C1 segment of cervical spinal cord (tissue), 14 donors: ENCODE measurements at places on chromosomes 16 and 17.

- no peak for DNase-seq
Observed at GRCh38 chr17:17303847-17304490, 796 bp downstream of the NT5M start.

DNA sequence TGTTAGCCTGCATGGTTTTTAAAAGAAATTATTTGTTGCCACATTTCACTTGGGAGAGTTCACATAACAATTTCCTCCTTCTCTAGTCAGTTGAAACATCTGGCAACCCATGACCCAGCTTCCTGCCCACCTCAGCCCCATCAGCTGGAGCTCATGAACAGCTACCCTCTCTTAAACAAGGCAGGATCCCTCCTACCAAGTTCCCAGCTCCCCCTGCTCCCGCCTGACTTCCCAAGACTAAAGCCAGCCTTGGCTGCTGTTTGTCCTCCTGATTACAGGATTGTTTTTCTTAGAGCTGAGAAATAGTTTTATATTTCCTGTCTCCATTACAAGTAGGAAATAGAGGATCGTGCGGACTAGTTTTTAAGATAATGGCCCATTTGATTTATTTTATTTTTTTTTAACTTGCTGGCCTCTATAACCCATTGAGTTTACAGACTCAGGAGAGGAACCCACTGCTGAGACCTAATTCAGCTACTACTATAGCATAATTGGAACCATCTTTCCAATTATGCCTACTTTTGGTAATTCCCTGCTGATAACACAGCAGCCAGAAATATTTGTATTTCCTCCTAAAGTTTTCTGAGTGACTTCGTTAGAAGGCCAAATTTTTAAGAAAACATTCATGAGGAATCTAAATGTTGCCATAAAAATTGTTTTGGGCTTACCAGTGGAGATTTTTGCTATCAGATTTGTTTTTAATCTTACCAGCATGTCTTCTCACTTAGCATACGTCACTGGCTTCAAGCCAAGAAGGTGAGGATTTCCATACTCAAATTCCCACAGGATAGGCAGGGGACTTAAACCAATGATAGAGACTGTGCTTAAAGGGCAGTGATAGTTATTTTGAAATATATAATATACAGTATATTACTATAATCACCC, 90.0 kb downstream of the ELAC2 start:
- DNase-seq = no peak

- no peak for DNase-seq
Observed at GRCh38 chr16:23029733-23030420, 119.4 kb downstream of the USP31 start.

GRCh38 chr16:75086688-75087374, 29.7 kb downstream of the LDHD start:
- no peak for DNase-seq

GRCh38 chr17:16328997-16329396, 24.3 kb downstream of the CENPV start:
- DNase-seq = no peak

GRCh38 chr17:5373112-5373511, 46.4 kb downstream of the NUP88 start:
- DNase-seq = no peak

GRCh38 chr17:48612854-48613691, 2.0 kb downstream of the HOXB8 start:
- no peak for DNase-seq

- no peak for DNase-seq
Observed at GRCh38 chr16:83946781-83947566, 6.1 kb upstream of the OSGIN1 start.

- DNase-seq = no peak
Observed at GRCh38 chr16:72558501-72558900, 386.5 kb upstream of the PMFBP1 start.

- DNase-seq = no peak
Observed at GRCh38 chr16:57112403-57113041, 20.1 kb downstream of the CPNE2 start.

- DNase-seq = no peak
Observed at GRCh38 chr17:50908860-50909764, 43.0 kb upstream of the TOB1 start.

DNA sequence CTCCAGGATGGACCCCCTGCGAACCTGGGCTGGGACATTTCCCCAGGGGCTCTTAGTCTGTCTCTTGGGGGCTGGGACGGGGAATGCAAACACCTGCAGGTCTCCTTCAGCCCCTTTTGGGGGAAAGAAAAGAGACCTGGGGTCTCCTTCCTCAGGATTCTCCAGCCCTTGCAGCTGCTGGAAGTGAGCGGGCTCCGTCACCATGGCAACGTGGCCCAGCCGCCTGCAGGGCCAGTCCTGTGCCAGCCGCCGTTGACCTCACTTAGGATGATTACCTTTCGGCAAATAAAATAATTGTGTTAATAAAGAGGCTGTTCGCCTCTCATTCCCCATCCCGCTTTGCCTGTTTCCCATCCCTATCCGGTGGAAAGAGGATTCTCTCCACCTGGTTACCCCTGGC, 25.7 kb downstream of the MRM1 start:
- DNase-seq = no peak

DNA sequence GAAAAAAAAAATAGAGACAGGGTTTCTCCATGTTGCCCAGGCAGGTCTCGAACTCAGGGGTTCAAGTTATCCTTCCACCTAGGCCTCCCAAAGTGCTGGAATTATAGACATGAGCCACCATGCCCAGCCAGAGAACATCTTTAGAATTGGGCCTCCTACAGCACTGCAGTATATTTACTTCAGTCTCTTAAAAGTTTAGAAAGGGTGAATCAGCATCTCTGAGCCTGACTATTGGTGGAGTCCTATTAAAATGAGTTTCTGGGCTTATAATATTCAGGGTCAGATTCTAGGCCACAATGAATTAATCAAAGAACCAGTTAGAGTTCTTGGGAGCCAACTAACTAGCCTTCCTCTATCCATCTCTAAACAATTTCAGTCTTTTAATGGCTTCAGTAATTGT, 22.8 kb downstream of the TADA2A start:
- no peak for DNase-seq

GRCh38 chr17:31907342-31907962, 5.9 kb upstream of the UTP6 start:
- no peak for DNase-seq

DNA sequence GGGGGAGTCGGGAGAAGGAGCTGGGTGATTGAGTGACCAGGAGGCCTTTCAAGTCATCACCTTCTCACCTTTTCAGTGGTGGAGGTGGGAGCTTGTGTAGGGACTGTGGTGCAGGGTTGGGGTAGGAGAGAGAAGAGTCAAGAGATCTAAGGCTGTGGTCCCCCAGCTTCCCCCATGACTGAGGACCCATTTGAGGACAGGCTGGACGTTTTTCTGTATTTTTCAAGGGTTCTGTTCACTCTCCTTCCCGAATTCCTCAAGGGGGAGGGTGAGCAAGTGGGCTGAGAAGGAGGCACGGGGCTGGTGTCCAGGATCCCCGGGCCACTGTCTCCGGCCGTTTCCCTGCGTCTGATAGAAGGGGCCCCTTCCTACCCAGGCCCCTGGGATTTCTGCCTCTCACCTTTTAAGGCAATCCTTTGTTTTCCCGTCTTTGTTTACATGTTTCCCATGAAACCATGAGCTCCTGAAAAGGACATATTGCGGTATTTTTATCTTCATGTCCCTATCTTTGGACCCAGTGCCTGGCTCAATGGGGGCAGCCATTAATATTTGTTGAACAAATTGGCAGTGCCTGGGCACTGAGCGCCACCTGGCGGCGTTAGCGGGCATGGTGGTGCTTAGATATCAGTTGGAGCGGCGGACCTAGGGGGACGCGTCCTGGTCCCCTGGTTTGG, 9.2 kb upstream of the CD300A start:
- peak; percentile 76 for DNase-seq

DNA sequence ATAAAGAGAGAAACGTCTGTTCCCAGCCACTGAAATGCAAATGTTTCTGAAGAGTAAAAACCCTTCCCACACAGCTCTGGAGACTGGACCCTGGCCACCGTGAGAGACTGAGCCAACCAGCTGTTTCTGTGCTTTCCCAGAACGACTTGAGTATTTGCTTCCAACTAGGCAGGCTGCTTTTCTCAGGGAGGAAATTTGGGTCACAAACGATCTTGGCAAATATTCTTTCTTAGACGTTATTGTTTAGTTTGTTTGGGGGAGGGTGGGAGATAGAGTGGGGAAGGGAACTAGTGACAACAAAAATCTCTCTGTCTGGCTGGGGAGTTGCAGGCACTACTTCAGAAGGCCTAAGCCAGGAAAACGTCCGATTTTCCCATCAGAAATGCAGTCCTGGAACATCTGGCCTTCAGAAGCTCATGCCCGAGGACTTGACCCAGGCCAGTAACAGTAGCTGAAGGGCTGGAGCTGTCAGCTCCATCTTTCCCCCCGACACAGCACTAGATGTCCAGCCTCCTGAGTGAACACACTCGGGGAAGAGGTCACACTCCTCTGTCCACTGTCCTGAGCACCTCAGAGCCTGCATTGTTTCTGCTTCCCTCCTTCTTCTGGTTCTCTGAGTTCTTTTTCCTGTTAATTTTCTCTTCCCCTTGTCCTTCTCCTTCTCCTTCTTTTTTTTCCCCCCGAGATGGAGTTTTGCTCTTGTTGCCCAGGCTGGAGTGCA, 4.0 kb downstream of the CCDC92B start:
- no peak for DNase-seq

GRCh38 chr16:14043278-14043677, 27.8 kb upstream of the MRTFB start:
- no peak for DNase-seq

- DNase-seq = peak; percentile 89
Observed at GRCh38 chr17:68035131-68035522, 408 bp upstream of the KPNA2 start.

- DNase-seq = no peak
Observed at GRCh38 chr16:81720973-81721906, 57.9 kb upstream of the PLCG2 start.

- DNase-seq = no peak
Observed at GRCh38 chr17:18253947-18254821, 4.4 kb downstream of the FLII start.

DNA sequence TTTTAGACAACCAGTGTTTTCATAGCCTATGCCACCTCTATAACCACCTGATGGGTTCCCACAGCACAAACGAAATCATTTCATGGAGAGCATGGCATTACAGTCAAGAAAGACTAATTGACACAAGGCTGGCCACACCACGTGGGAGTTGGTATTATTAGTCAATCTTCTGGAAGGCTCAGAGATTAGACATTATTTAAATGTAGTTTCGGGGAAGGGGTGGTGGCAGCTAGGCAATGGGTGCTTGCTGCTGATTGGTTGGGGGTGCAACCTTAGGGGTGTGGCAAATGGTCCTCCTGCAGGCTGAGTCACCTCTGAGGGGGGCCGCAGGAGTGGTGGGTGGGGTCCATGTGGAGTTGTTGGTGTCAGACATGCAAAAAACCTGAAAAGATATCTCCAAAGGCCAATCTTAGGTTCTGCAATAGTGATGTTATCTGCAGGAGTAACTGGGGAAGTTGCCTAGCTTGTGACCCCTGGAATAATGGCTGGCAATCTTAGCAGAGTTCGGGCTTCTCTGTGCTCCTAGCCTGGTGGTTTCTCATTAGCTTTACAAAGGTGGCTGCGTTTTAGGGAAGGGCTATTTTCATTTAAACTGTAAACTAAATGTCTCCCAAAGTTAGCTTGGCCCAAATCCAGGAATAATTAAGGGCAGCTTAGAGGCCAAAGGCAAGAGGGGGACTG, 4.6 kb downstream of the TEN1 start:
- no peak for DNase-seq

DNA sequence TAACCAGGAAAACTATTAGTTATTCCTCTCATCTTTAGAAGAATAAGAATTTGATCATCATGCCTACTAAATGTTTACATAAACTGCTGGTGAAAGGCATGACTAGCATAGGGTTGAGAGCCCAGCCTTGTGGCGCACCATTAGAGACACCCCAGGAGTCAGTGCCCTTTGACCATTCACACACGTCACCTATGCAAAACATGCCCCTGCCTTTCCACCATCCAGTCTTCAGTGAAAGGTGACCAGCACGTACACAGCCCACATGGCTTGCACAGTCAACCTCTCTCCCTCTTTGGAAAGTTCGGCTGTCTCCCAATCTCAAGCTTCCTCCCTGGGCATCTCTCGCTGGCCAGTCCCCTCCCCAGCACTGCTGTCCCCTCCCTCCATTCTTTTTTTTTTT, 150.3 kb downstream of the ENGASE start:
- no peak for DNase-seq

- no peak for DNase-seq
Observed at GRCh38 chr16:11121914-11122692, 133.9 kb downstream of the SOCS1 start.

GRCh38 chr17:50396261-50397110, 837 bp downstream of the LRRC59 start:
- no peak for DNase-seq

DNA sequence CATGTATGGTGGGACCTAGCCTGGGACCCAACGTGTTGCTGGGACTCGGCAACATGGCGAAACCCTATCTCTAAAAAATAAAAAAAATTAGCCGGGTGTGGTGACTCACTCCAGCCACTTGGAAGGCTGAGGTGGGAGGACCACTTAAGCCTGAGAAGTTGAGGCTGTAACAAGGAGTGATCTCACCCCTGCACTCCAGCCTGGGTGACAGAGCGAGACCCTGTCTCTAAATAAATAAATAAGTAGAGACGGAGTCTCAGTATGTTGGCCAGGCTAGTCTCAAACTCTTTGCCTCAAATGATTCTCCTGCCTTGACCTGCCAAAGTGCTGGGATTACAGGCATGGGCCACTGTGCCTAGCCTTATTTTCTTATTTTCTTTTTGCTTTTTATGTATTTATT, 10.1 kb upstream of the CNP start:
- DNase-seq = no peak

DNA sequence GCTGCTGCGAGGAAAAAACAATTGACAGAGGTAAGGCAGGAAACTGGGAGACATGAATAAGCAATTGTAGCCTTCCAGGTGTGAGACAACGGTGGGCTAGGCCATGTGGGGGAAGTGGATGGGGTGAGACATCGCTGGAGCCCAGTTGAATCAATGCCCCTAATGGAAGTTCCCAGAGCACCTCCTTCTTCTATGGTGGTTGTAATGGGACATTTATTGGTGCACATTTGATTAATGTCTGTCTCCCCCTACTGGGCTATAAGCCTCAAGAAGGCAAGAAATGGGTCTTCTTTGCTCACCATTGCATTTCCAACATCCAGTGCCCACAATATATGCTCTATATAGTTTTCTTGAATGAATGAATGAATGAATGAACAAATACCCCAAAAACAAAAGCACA, 22.7 kb upstream of the CD300E start:
- no peak for DNase-seq

GRCh38 chr16:7408700-7409365, 76.2 kb downstream of the RBFOX1 start:
- DNase-seq = no peak

- no peak for DNase-seq
Observed at GRCh38 chr16:23771027-23771426, 16.2 kb downstream of the CHP2 start.
